ENCODE measurements at places on chromosomes 3 and 15.

- no peak overlapping the region for H3K27ac ChIP-seq
- no peaks in the 10 kb centered on the region for H3K36me3 ChIP-seq
- DNase-seq, result no peak
- no peaks in the 10 kb centered on the region for H3K4me1 ChIP-seq
- H3K4me3 ChIP-seq, result no peak overlapping the region
These were observed 155.7 kb downstream of the SLCO3A1 start for GRCh38 chr15:92009162-92009561.

- DNase-seq, result no peak
- peaks cover 39% of the 10 kb centered on the region for H3K27me3 ChIP-seq
- no peaks in the 10 kb centered on the region for H3K36me3 ChIP-seq
- H3K27ac ChIP-seq, result no peak overlapping the region
These were observed 123.9 kb downstream of the IL20RB start for GRCh38 chr3:137081711-137082110.

DNA sequence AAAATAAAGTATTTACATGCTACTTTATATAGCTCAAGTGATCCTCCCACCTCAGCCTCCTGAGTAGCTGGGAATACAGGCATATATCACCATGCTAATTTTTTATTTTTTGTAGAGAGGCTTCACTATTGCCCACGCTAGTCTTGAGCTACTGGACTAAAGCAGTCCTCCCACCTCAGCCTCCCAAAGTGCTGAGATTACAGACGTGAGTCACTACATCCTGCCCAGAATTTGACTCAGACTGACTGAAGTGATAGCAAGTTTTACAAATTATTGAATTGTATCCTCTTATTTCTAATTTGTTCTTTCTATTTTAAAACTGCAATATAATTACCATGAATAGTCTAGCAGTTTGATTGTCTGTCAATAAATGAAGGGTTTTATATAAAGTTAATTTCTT lies 210.3 kb upstream of the CGNL1 start:
- H3K36me3 ChIP-seq, result peaks cover 11% of the 10 kb centered on the region
- H3K4me1 ChIP-seq, result peaks cover 13% of the 10 kb centered on the region
- H3K27me3 ChIP-seq, result no peaks in the 10 kb centered on the region
- peak overlapping the region; percentile 31 for H3K27ac ChIP-seq
- H3K4me3 ChIP-seq, result no peak overlapping the region

DNA sequence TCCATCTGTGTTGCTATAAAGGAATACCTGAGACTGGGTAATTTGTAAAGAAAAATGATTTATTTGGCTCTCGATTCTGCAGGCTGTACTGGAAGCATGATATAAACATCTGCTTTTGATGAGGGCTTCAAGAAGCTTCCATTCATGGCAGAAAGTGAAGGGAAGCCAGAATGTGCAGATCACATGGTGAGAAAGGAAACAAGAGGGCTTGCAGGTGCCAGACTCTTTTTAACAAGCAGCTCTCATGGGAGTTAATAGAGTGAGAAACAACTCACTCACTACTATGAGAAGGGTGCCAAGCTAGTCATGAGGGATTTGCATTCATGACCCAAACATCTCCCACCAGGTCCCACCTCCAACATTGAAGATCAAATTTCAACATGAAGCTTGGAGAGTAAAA lies 247.2 kb downstream of the ZIC4 start:
- DNase-seq, result no peak
- no peaks in the 10 kb centered on the region for H3K36me3 ChIP-seq
- H3K4me3 ChIP-seq, result no peak overlapping the region
- H3K4me1 ChIP-seq, result no peaks in the 10 kb centered on the region

GRCh38 chr15:93987068-93987467 lies 244.3 kb upstream of the MCTP2 start:
- no peak for DNase-seq
- H3K27me3 ChIP-seq, result peaks cover 12% of the 10 kb centered on the region
- H3K4me1 ChIP-seq, result no peaks in the 10 kb centered on the region
- no peak overlapping the region for H3K27ac ChIP-seq

GRCh38 chr3:106332884-106333283 lies 464.1 kb upstream of the CBLB start:
- no peaks in the 10 kb centered on the region for H3K36me3 ChIP-seq
- H3K4me1 ChIP-seq, result peaks cover 23% of the 10 kb centered on the region
- no peak for DNase-seq
- no peak overlapping the region for H3K27ac ChIP-seq
- H3K27me3 ChIP-seq, result no peaks in the 10 kb centered on the region

DNA sequence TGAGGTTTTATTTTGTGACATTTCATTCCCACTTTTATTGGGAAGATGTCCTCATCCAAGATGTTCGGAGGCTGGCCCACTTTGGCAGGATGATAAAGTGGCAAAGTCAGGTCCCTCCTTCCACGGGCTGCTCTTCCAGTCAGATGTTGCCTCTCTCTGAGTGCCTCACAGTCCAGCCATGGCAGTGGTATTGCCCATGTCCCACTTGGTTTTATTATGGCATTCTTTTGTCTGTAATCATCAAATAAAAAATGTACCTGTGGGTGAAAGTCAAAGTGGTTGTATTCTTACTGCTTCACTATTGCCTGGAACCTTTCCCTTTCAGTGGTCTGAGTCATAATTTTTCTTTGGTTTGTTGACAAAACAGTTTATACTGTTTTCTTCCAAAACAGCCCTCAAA lies 20.2 kb downstream of the ARNT2 start:
- DNase-seq, result no peak
- no peak overlapping the region for H3K4me3 ChIP-seq
- H3K4me1 ChIP-seq, result peaks cover 48% of the 10 kb centered on the region
- H3K36me3 ChIP-seq, result peaks cover 5% of the 10 kb centered on the region

DNA sequence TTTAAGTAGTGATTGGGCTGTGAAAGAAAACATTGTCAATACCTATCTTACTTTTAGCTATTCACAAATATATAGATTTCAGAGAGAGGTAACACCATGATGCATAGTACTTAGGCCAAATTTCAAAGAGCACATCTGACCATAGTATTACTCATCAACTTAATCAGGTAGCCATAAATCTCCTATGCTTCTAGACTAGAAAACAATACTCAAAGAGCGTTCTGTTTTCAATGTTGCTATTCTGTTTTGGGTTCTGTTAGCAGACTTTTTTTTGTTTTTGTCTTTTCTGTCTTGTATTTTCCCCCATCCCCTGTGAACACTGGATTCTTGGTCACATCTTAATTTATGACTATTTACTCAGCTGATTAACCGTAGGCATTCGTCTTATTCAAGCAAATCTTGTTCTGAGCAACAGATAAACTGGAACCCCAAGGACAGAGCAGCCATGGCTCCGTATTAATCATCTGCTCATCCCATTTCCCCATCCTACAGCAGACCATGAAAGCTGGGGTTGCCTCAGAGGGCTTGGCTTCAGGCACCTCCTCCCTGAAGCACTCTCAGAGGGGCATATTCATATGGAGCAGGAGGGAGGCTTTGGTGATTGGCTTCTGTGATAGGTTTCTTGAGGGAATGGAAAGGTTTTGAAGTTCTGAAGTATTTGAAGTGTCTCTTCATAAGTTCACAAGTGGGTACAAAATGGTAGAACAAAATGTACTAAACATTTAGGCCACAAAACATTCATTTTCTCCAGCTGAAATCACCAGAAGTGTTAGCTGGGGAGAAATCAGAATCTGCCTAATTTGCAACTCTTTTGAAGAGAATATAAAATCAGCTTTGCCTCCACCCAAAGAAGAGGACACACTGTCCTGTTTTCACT lies 105.3 kb downstream of the TNIK start:
- H3K4me1 ChIP-seq, result peaks cover 27% of the 10 kb centered on the region
- H3K36me3 ChIP-seq, result no peaks in the 10 kb centered on the region
- H3K4me3 ChIP-seq, result no peak overlapping the region
- H3K27me3 ChIP-seq, result no peaks in the 10 kb centered on the region
- DNase-seq, result no peak

- DNase-seq, result no peak
- no peak overlapping the region for H3K4me3 ChIP-seq
- H3K27me3 ChIP-seq, result no peaks in the 10 kb centered on the region
- H3K36me3 ChIP-seq, result peaks cover 9% of the 10 kb centered on the region
- H3K4me1 ChIP-seq, result peaks cover 32% of the 10 kb centered on the region
These were observed 7.6 kb upstream of the SPTBN5 start for GRCh38 chr15:41901431-41901830.

DNA sequence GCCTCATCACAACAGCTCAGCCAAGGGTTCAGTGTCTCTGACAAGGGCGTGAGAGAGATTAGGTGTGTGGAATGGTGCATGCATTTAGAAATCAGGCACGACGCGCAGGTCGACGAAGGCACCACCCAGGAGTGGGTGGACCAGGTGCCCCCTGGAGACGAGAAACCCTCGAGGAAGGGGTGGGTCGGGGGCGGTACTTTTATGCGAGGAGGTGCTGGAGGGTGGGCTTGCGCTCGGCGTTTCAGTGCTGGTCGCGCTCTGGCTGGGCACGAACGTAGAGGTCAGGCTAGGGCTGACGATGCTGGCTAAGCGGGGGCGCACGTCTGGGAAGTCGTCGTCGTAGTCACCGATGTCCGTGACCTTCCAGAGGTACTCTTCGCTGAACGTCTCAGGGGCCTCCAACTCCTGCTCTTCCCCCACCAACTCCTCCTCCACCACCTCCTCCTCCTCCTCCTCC lies 393 bp downstream of the ERICH6 start:
- H3K27me3 ChIP-seq, result no peaks in the 10 kb centered on the region
- peaks cover 6% of the 10 kb centered on the region for H3K36me3 ChIP-seq
- peak overlapping the region; percentile 96 for H3K4me3 ChIP-seq

DNA sequence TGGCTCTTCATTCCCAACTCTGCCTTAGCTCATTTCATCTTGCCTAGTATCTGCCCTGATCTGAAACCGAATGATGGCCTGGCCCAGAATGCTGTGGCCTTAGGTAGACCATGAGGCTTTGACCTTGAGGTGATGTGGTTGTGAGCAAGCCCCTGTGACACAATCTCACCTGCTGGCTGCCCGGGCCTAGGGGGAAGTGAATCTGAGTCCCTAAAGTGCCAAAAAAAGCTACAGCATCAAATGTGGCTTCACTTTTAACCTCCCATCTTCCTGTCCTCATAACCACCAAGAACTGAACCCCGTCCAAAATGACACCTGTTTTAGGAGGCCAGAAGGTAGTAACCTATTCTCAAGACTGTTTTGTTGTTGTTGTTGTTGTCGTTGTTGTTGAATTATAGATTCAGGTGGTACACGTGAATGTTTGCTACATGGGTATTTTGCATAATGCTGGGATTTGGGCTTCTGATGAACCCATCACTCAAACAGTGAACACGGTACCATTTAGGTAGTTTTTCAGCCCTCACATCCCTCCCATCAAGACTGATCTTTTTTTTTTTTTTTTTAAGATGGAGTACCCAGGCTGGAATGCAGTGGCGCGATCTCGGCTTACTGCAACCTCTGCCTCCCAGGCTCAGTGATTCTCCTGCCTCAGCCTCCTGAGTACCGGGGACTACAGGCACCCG lies 54.6 kb downstream of the MCCC1 start:
- no peaks in the 10 kb centered on the region for H3K27me3 ChIP-seq
- no peak overlapping the region for H3K27ac ChIP-seq
- no peak overlapping the region for H3K4me3 ChIP-seq
- H3K4me1 ChIP-seq, result peaks cover 34% of the 10 kb centered on the region

- H3K4me1 ChIP-seq, result peaks cover 30% of the 10 kb centered on the region
- no peaks in the 10 kb centered on the region for H3K27me3 ChIP-seq
- H3K36me3 ChIP-seq, result no peaks in the 10 kb centered on the region
- no peak for DNase-seq
- no peak overlapping the region for H3K4me3 ChIP-seq
- peak overlapping the region; percentile 43 for H3K27ac ChIP-seq
These were observed 34.2 kb upstream of the GALNT15 start for GRCh38 chr3:16140116-16140893.

DNA sequence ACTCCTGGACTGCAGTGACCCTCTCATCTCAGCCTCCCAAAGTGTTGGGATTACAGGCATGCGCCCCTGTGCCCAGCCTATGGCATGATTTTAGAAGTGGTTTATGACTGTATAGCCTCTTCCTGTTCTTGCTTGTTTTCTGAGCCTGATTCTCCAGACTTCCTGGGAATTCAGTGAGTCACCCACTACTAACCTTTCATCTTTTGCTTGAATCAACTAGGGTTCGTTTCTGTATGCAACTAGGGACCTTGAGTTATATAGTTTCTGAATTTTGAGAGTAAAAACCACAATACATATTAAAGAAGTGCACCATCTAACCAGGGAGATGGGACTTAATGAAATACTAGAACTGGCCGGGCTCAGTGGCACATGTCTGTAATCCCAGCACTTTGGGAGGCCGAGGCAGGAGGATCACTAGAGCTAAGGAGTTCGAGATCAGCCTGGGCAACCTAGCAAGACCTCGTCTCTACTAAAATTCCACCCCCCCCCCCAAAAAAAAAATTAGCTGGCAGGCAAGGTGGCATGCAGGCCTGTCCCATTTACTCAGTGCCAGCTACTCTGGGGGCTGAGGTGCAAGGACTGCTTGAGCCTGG lies 76.0 kb downstream of the ZNF609 start:
- peak overlapping the region; percentile 40 for H3K27ac ChIP-seq
- DNase-seq, result no peak
- H3K36me3 ChIP-seq, result peaks cover 2% of the 10 kb centered on the region
- peaks cover 16% of the 10 kb centered on the region for H3K4me1 ChIP-seq

GRCh38 chr3:145727476-145727875 lies 433.5 kb downstream of the PLOD2 start:
- H3K27me3 ChIP-seq, result no peaks in the 10 kb centered on the region
- H3K4me3 ChIP-seq, result no peak overlapping the region
- H3K4me1 ChIP-seq, result no peaks in the 10 kb centered on the region
- no peak overlapping the region for H3K27ac ChIP-seq

DNA sequence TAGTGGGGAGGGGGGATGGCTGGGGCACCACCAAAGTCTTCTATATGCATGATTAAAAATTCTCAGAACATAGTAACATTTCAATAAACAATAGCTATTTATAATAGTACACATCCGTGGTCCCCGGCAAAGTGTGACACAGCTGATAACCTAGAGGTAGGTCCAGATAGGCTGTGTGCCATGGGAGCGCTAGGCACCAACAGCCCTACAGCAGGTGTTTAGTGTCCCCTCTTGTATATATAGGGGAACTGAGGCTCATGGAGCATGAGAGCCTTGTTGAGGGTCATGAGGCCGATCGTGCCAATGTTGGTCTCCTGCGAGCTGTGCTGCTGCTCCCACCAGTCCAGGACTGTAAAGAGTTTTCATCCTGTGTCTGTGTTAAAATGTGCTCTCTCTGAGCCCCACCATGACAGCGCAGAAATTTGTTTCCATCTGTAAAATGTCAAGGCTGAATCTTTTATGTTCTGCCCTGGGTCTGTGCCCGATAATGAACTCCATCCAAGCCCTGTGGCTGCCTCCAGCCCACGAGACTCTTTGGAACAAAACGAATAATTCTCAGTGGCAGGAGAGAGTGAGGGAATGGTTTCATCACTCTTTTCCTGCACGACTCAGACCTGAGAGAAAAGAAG lies 14.5 kb downstream of the TMEM158 start:
- DNase-seq, result no peak
- H3K4me3 ChIP-seq, result no peak overlapping the region
- no peaks in the 10 kb centered on the region for H3K27me3 ChIP-seq

DNA sequence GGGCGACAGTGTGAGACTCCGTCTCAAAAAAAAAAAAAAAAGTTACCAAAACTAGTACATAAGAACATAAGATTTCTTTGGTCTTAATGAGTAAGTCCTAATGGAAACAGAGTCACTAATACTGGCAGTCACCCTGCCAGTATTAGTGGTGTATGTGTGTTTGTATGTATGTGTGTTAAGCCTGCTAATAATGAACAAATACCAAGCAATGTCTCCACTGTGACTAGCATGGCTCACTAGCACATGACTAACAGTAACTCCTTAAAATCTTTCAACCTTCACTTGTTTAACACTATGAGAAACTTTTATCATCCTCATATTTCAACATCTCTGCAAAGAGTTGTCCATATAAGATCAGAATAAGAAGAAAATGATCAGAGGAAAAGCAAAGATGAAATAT lies 231.0 kb upstream of the ATP11B start:
- no peaks in the 10 kb centered on the region for H3K4me1 ChIP-seq
- H3K4me3 ChIP-seq, result no peak overlapping the region
- DNase-seq, result no peak
- no peak overlapping the region for H3K27ac ChIP-seq

All from osteocyte (in vitro differentiated cells).